WTC11 (cell line): ENCODE measurements at places on chromosomes 6 and 20. TPM values are rescaled to one million over a fixed set of nuclear protein-coding genes. Genes with fewer than 3 reads are reported as not detected.
A peak's percentile ranks its signal among the peaks of the same experiment; 100 is the strongest.

DNA sequence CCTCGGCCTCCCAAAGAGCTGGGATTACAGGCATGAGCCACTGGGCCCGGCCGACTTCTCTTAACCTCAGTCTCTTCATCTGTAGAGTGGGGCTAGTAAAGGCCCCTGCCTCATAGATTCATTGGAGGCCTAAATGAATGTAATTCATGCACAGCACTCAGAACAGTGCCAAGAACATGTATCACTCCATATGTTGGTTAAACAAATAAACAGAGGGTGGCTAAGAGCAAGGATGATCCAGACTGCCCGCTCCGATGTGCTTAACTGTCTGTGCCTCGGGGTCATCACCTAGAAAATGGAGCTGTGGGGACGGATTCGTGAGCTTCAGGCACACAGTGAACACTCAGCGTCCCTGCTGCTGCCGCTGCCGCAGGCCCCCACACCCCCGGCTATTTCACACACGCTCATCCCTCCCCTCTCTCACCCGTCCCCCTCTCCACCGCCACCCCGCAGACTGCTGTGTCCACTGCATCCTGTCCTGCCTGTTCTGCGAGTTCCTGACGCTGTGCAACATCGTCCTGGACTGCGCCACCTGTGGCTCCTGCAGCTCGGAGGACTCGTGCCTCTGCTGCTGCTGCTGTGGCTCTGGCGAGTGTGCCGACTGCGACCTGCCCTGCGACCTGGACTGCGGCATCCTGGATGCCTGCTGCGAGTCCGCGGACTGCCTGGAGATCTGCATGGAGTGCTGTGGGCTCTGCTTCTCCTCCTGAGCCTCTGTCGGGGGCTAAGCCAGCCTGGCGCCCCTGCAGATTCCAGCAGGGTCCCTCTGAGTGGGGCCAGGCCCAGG, 14.8 kb downstream of the MDFI start:
- no peak for DNase-seq

- DNase-seq, result no peak
Observed at GRCh38 chr6:79989641-79990040, 14.8 kb upstream of the TTK start.

- DNase-seq, result peak; percentile 96
Observed at GRCh38 chr6:30396833-30397479, 52.0 kb downstream of the RPP21 start.

DNA sequence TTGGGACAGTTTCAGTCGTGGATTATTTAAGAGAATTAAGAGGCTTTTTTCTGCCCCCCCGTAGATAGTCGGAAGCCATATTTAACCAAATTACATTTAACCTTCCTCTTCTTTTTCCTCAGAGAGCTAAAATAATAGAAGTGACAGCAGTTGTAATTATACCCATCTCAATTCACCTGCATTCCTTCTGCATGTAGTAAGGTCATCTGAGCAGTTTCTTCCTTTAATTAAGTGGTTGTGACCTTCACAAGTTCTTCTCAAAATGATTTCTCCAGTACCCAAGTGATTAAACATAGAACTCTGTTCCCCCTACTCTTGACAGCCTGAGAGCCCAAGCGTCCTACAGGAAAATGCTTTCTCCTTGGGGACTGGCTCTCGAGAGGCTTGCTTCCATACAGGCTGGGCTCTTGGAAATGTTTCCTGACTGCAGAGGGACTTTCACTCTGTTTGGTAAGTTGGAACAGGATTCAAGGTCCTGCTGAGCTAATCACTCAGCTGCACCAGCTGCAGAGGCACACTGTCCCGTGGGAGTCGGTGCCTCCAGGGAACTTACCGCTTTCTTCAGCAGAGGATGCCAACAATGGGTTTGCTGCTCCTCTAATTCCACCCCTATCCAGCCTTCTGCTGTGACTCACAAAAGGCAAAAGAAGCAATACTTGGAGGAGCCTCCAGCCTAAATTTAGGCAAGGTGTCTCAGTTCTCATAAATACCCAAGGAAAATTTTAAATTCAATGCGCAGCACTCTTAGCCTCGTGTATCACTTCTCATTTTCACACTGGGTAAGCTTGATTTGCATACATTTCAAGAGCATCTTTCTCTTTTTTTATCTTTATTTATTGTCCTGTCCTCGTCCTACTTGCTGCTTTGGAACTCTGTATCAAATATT, 414.9 kb downstream of the KIF16B start:
- no peak for DNase-seq

- no peak for DNase-seq
Observed at GRCh38 chr20:40476461-40476860, 212.6 kb downstream of the MAFB start.

- no peak for DNase-seq
Observed at GRCh38 chr6:150749091-150749670, 116.3 kb upstream of the MTHFD1L start.

DNA sequence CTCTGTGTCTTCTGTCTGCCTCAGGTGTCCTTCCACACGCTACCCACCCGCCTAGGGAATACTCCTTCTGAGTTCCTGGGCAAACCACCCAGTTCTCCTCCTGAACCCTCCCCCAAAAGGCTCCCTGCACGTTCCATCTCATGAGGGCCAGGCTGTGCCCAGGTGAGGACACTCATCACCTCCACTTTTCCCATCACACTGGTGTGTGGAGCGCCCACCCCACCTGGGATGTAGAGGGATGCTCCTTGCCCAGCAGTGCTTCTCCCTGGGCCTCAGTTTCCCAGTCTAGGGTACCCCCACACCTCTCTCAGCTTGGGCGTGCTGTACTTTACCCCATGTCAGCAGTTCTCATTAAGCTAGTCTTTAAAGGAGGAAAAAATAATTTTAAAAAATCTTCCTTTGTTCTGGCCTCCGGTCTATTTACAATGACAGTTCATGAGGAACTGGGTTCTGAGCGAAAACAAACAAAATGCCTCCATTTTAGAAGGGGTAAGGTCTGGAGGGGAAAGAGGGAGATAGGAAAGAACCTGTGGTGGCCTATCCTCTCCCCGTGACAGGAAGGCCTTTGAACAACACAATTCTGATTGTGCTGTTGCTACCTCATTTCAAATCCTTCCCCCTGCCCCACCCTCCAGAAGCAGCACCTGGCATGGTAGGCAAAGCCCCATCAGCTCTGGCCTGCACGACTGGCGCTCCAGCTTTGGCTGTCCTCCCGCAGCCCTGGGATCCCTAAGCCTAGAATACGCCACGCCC, 1.7 kb upstream of the C20orf203 start:
- DNase-seq, result no peak

- DNase-seq, result no peak
Observed at GRCh38 chr20:43176726-43177125, 13.0 kb downstream of the PTPRT start.

- DNase-seq, result no peak
Observed at GRCh38 chr6:22445946-22446345, 123.4 kb upstream of the HDGFL1 start.

DNA sequence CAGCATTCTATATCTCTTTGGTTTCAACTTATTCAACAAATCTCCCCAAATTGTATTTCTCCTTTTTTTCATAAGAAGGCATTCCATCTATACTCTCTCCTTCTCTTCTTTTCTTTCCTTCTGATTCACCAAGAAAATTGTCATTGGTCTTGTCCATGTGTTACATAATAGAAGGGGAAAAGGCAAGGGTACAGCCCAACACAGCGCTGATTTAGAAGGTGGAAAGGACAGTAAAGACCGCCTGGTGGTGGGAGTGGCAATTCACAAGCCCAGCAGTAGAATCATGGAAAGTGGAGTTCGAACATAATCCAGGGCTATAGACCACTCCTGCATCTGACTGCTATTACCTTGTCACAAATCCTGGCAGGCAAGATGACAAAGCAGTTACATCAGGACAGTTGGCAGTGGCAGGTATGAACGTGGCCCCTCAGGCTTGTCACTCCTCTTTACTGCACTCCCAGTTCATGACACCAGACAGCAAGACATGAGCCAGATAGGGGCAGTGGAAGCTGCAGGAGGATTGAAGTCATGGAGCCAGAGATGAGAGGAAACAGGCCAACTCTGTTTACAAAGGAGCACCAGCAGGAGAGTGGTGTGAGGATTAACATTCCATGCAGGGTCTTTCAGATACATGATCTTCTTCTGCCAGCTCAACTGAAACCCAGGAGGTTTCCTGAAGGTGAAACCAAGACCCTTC, 2.1 kb upstream of the TNFAIP3 start:
- DNase-seq, result no peak

GRCh38 chr6:128432394-128432793, 88.0 kb downstream of the PTPRK start:
- no peak for DNase-seq

GRCh38 chr20:2005359-2005758, 11.5 kb upstream of the PDYN start:
- DNase-seq, result no peak

DNA sequence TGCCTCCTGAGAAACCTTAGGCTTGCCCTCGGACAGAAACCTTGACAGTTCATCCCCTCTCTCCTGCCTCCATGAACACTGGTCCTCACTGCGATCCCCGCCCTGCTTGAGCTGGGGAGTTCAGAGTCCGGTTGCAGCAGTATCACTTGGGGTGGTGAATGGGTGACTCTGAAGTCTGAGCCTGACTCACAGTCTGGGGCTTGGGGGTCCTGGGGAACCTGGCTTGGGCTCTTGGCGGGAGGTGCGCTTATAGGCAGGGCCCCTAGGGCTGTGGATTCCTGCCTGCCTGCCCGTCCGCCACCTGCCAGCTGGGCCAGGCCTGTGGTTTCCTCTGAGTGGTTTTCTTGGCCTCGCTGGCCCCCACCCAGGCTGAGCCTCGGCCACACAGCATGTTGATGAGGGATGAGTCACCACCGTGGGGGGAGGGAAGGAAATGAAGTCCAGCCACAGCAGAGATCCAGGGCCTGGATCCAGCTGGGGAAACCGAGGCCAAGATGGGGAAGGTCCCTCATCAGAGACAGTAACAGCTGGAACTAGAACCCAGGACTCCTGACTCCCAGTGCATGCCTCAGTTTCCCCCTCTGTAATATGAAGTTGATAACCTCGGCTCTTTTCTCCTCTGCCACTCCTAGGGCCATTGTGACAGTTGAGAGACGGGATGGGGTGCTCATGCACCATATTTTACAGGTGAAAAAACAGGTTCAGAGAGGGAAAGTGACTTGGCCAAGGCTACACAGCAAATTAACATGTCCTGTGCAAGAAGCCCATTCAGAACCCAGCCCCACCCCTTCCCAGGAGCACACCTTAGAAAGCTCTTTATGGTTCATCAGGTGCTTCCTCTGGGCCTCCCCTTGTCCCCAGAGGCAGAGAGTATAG, 9.2 kb downstream of the FOXS1 start:
- DNase-seq, result no peak

DNA sequence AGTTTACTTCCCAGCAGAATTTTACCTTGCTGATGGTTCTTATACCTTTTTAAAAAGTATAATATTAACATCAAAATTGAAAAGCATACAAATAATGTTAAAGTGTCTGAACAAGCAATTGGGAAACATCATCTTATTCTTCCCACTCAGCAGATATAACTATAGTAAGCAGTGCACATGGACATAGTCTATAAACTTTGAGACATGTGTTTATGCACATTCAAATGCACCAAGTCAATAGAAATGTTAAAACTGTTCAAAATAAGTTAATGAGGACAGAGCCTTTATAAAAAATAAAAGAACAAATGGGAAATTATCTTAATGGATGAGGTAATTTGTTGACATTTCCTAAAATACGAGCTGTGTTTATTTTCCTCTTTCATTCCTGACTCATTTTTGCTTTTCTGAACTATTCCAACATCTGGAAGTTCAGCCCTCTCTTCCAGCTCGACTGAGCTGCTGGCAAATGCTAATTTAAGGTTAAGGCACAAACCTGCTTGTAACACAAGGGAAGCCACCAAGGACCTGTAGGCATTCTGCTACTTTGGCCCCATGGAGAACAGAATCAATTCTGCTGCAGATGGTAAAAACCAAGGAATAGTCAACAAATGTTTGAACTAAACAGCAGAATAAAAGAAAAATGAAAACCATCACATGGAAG, 110.3 kb upstream of the MAP3K4 start:
- no peak for DNase-seq

DNA sequence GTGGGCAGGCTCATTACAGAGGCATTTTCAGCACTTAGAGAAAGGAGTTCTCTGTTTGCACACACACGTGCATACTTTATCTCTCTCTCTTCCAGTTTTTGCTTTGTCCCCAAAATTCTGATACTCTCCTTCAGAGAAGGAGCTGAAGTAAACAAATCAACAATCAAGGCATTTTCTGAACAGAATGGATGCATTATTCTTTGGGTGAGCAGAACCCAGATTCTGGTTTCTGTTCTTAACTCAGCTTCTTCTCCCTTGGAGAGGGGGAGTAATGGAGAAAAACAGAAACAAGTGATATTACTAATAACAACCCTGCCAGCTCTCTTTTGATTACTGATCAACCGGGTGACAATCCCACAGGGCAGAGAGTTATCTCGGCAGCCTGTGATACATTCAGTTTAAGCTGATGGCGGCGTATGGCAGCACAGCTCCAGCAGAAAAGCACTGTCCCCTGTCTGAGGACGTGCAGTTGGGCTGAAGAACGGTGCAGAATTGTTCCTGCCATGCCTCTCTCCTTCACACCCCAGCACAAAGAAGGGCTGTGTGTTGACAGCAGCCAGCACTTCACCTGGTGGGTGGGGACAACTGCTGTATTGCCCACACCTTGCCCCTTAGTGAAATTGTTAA, 47.3 kb upstream of the SASH1 start:
- no peak for DNase-seq

DNA sequence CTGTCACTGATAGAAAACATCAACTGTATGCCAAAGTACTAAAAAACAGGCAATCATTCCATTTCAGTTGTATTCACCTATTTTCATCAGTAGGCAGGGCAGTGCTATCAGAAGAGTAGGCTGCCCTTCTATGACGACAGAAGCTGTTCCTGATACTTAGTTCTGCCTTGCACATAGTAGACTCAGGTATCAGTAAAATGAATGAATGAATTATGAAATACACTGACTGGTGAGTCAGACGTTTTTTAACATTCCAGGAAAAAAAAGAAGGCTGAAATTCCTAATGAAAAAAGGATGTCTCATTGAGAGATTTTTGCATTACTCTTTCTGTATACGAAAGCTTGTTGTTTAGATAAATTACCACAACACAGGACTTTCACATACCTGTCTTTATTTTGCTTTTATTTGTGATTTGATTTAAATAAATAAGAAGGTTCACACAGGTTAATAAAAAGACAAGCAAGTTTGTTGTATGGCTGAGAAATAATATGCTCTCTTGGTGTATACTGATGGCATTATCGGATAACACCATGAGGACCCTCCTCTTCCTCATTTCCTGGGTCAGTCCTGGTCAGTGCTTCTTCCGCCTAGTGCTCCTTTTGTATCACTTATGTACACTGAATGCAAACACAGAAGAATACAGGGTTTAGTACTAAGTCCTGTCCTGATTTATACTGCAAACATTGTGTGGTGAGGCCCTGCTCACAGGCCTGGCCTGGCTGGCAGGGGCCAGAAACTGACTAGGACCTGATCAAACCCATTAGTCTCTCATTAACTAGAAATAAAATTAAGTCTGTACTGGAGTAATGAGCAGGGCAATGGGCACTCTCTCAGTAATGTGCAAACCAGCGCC, 39.4 kb upstream of the SPDEF start:
- no peak for DNase-seq

- no peak for DNase-seq
Observed at GRCh38 chr20:50138120-50138478, 15.4 kb downstream of the PEDS1 start.

GRCh38 chr6:5471637-5472398, 210.5 kb downstream of the FARS2 start:
- DNase-seq, result peak; percentile 61

GRCh38 chr6:114523508-114523907, 180.7 kb upstream of the HS3ST5 start:
- DNase-seq, result no peak

The PSORS1C1 gene
- 0.11 to 0.66 TPM (median 0.34 TPM) in 3 replicates for total RNA-seq

The CASS4 gene
- 0.11 to 0.14 TPM (median 0.13 TPM) in 3 replicates for total RNA-seq

The PAK5 gene
- 0.31 to 0.53 TPM (median 0.48 TPM) in 3 replicates for total RNA-seq

The PLA2G7 gene
- total RNA-seq, result 2.3 to 2.4 TPM (median 2.3 TPM) in 3 replicates

The HLA-DOA gene
- 13.6 to 24.6 TPM (median 24.4 TPM) in 3 replicates for total RNA-seq

The RBBP8NL gene
- total RNA-seq, result 0.99 to 1.5 TPM (median 1.4 TPM) in 3 replicates

The LST1 gene
- 0.34 to 0.66 TPM in 2 of 3 replicates, not detected in the other for total RNA-seq

The EEF1A2 gene
- 26.0 to 35.7 TPM (median 34.9 TPM) in 3 replicates for total RNA-seq
